ENCODE measurements at places on chromosomes 11 and 22.

DNA sequence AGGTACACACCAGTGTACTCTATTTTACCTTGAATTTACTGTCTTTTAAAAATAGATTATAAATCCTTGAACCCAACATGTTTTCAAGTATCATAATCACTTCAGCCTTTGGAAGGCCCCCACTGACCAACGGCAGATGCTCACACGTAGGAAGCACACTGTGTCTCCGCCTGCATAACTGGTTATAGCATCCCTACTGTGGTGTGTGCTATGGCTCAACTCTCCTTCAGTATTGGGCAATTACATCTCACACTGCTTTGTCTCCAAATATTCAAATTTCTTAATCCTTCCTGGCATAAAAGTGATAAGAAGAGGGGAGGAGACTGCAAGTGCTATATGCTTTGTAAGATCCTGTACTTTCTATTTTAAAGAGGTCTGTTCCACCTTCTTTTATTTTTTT, 165.7 kb downstream of the CADM1 start:
- no peak for DNase-seq

GRCh38 chr22:47010211-47010610, 247.8 kb downstream of the TBC1D22A start:
- DNase-seq, result no peak

DNA sequence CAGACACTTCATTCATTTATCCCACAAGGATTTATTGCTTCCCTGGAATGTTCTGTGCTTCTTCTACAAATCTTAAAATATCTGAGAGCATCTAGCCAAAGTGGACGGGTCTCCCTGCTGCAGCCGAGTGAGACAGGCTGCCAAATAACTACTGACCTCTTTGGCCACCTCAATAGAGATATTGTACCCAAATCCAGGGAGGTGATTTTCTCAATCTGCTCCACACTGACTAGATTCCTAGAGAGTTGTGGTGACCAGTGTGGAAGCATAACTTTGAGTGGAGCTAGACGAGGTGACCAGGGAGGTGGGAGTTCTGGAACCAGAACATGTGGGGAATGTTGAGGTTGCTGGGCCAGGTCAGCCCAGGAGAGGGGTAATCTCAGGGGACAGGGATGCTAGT, 77.5 kb downstream of the THAP12 start:
- no peak for DNase-seq

DNA sequence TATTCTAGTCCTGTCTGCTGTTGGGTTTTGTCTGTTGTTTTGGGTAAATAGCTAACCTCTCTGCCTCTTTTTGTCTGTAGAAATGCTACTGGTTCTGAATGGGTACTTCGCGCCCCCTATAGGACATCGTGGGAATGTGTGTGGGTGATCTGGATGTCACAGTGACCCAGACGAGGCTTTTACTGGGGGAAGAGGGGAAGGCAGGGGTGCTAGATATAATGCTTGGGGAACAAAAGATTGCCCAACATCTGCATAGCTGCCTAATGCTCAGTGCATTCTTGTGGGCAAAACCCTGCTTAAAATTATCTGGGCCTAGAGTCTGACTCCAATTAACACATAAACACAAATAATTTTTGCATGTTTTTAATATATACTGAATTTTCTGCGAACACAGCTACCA, 57.7 kb downstream of the BMAL1 start:
- peak; percentile 59 for DNase-seq

DNA sequence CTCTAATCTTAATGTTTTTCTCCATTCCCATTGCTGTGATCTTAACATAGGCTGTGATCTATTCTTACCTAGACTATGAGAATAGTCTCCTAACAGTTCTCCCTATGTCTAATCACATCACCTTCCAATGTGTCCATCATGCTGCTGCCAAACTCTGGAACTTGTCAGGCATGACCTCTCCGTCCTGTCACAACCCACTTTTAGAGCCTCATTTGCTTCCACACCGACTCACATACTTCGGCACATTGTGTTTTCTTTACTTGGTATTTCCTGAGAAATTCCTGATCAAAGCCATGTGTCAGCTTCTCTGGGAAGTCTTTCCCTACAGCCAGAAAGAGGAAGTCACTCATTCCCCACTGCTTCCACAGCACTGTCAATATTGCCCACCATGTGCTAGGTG, 40.5 kb upstream of the BIRC3 start:
- DNase-seq, result no peak

- DNase-seq, result no peak
Observed at GRCh38 chr11:134644476-134645456, 232.7 kb upstream of the B3GAT1 start.

DNA sequence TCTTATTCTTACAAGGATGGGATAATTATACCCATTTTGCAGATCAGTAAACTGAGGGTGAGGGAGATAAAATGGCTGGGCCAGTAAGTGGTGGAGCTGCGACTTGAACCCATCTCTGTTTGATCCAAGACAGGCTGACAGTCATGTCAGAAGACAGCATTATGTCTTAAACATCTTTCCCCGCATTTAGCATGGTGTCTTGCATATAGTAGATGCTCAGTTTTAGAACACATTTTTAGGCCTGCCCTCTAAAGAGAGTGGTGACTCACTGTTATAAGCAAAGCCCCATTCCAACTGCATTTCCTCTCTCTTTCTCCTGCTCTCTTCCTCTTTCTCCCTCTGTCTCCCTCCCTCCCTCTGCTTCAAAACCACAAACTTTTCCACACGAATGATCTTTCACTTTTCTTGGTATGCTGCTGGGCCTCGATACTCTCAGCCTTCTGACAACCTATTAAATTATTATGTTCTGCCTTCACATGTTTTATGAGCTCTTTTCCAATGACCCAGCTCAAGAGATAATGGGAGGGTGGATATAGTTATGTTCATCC, 25.2 kb downstream of the CWC15 start:
- DNase-seq, result no peak

DNA sequence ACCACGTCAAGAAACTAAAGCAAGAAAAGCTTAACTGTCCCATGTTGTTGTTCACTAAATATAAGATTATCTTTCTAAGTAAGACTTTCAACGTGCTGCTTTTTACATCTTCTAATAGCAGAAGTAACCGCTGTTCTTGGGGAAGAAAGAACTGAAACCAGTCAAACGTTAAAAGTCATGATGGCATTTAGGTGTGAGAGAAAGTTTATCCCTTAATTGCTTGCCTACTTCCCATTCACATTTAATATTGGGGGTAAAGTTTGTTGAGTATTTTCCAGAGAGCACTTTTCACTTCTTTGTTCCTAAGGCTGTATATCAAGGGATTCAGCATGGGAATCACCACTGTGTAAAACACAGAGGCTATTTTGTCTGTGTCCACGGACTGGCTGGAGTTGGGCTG, 970 bp downstream of the OR5B21 start:
- DNase-seq, result no peak

GRCh38 chr11:112123129-112123528, 36.5 kb downstream of the SDHD start:
- no peak for DNase-seq

DNA sequence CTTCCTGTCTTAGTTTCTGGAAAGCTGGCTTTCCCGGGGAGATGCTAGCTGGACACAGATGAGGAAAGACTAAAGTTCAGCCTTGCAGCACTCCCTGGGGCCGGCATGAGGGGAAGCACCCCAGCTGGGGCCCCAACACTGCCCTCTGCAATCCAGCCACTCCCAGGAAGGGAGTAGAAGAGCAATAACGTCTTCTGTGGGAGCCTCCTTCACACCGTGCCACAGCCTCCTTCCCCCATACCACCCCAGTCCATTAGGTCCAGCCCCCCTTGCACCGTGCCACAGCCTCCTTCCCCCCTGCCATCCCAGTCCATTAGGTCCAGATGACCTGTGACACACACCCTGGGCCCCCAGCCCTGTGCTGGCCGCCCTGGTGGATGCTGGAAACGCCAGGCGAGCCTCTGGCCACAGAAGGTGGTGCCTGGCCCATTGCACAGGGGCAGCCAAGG, 44.1 kb upstream of the PRDM11 start:
- no peak for DNase-seq

DNA sequence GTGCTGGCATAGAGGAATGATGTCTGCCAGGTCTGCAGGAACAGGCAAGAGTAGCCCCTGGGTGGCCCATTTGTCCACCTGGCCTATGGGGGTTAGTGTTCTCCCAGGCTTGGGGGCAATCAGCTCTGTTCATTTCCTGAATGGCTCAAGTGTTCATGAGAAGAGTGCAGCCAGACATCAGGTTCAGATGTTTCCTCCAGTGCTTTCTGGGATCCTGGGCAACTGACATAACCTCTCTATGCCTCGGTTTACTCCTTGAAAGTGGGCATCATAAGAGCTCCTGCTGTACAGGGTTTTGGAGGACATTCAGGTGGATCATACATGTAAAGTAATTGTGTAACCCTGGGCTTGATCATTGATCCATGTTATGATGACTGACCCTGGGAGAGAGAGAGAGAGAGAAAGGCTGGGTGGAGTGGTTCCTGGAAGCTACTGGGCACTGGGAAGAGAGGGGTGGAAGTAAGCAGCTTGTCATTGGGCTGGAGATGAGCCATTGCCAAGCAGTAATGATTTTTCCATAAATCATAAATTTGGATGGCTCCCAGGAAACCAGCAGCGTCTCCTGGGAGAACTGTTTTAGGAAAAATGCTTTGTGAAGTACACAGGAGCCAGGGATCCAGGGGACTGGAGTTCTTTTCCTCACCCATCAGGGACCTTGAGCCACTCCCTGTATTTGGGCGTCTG, 30.2 kb upstream of the ACCSL start:
- no peak for DNase-seq

GRCh38 chr11:125626288-125626950, 1.5 kb downstream of the CHEK1 start:
- peak; percentile 14 for DNase-seq

DNA sequence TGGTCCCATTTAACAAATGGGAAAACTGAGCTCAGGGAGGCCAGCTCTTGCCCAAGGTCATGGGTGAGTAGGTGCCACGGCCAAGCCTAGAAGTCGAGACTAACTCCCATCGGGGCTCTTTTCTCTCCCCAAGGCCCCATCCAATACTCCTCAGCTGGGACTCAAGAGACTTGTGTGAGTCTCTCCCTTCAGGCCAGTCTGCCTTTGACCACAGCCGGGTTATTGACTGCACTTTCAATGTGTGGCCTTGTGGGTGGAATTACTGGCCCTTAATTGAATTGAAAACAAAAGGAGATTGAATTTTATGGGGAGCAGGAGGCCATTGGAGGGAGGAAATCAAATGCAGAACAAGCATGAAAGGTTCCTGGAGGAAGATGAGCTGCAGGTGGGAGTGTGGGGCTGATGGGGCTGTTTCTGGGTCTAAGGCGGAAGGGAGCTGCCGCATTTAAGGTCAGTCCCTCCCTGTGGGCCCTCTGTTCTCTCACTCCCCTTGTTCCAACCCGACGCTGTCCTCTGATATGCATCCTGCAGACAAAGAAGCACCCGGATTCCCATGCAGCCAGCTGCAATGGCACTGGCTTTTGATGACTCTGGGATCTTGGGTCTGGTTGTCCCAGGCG, 552.8 kb downstream of the MIAT start:
- no peak for DNase-seq

DNA sequence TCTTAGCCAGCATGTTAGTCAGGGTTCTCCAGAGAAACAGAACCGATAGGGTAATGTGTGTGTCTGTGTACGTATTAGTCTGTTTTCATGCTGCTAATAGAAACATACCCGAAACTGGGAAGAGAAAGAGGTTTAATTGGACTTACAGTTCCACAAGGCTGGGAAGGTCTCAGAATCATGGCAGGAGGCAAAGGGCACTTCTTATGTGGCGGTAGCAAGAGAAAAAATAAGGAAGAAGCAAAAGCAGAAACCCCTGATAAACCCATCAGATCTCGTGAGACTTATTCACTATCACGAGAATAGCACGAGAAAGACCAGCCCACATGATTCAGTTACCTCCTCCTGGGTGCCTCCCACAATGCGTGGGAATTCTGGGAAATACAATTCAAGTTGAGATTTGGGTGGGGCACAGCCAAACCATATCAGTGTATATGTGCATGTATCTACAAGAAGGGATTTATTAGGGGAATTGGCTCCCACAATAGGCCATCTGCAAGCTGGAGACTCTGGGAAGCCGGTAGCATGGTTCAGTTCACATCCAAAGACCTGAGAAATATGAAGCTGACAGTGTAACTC, 173.7 kb upstream of the NECTIN1 start:
- no peak for DNase-seq

DNA sequence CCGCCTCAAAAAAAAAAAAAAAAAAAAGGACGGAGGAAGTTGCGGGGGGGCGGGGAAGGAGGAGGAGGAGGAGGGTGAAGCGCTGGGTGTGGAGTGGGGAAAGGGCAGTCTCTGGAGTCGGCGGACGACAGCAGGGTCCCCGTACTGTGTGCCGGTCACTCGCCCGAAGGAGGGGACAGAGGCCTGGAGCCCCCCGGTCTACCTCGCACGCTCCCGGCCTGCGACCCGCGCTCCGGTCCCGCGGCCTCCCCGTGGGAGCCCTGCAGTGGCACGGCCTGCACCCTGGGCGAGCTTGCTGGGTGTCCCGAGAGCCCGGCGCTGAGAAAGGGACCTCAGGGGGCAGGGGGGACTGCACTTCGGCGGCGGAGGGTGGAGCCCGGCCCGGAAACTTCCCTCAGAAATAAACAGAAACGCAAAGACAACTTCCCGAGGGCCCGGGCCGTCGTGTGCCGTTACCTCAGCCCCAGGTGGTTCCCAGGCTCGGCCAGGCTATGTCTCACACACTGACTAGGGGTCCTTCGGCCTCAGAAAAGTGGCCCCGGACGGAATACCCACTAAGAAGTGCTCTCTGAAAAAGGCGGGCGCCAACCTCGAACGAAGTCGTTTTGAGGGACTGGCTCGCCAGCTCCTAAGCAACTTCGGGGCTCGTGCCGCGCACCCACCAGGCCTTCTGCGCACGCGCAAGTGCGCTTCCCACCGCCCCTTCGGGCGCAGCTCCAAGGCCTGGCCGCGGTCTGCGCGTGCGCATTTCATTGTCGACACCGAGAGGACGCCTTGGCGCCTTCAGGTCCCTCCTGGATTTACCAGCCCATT, at the start of gene MAJIN:
Gene MAJIN (minus strand): TSS at position 688 of the 813 bp plus-strand sequence. CDS start 12,703 bp downstream, outside the sequence.
- peak; percentile 80 for DNase-seq

GRCh38 chr22:36212901-36213300, 11.3 kb upstream of the APOL4 start:
- no peak for DNase-seq

- DNase-seq, result no peak
Observed at GRCh38 chr22:30979932-30980331, 10.9 kb downstream of the TUG1 start.

GRCh38 chr11:12100841-12101242, 9.5 kb upstream of the MICAL2 start:
- no peak for DNase-seq

Measured in stimulated activated naive CD4-positive, alpha-beta T cell treated with Interleukin-2 at 50 U/mL for 16 hours (primary cell).